ENCODE measurements at places on chromosomes 5 and 9.

- no peak for DNase-seq
These were observed 293.1 kb downstream of the PSAT1 start for GRCh38 chr9:78590068-78590467.

DNA sequence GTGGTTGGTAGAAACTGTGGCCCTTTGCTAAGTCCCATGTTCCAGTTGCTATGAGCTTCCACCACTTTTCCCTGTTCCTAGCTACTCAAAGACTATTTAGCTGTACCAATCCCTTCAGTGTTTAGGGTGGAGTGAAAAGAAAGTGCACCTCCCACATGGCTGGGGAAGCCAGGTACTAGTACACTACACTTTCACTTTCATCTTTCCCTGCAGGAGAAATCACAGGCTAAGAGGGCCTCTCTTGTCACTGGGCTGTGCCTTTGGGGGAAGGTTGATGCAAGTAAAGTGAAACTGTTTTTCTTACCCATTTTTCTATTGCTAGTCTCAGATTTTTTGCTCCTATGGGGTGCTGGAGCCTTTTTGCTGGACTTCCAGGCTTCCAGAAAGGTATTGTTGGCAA lies 33.5 kb upstream of the CKS2 start:
- no peak for DNase-seq

DNA sequence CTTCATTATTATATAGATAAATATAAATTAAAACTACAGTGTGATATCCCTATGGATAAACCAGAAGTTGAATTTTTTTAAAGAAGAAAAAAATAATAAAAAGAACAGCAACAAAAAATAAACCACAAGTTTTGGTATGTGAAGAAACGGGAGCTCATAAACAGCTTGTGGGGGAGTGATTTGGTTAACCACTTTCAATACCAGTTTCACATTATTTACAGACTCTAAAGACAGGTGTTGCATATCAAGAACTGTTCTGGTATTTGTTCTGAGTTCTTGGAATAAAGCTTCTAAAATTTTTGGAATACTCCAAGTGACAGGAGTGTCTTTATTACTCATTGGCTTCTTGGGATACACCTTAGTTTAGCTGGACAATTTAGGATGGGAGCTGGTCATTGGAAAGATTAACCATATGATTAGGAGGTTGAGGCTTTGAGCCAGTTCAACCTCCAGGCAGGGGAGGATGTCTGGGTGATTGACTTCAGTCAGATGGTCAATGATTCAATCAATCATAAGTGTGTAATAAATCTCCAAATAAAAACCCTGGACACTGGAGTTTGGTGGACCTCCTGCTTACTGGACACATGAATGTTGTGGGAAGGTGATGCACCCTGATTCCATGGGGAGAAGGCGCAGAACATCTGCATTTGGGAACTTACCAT lies 2223.1 kb upstream of the C9orf72 start:
- DNase-seq: no peak

- peak; percentile 63 for DNase-seq
These were observed at the start of gene HAND1 for GRCh38 chr5:154478224-154478565. Gene HAND1, minus strand, starts transcription at chr5:154478227. Its CDS starts 219 bp downstream, at chr5:154478008.

DNA sequence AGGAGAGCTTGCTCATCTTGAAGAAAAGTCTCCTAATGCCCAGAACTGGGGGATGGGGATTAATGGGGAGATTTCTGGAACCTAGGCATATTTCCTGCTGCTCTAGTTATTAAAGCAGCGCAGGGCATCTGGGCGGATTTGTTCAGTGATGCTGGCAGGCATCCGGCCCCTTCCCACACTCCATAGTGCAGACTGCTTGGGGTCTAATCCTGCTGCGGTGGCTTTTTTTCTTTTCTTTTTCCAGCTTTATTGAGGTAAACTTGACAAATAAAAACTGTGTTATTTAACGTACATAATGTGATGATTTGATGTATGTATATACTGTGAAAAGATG lies 30.7 kb downstream of the PPARGC1B start:
- DNase-seq: no peak

GRCh38 chr9:134294153-134295071 lies 31.8 kb upstream of the RXRA start:
- no peak for DNase-seq

GRCh38 chr5:128343168-128343567 lies 194.9 kb downstream of the FBN2 start:
- DNase-seq: no peak

DNA sequence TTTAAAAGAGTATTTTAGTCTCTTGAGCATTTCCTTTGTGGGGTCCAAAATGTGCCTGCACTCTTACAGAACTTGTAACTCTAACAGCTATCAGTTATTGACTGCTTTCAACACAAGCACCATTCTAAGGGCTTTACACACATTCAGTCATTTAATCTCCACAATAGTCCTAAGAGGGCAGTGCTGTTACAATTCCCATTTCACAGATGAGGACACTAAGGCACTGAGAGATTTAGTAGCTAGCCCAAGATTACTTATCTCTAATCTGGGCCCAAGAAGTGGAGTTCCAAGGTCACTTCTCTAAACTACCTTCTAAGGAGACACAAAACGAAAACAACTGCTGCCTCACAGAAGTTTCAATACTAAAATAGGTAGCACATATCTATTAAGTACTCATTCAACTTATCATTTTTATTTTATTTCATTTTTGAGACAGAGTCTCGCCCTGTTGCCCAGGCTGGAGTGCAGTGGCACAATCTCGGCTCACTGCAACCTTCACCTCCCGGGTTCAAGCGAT lies 275.2 kb downstream of the CWC27 start:
- no peak for DNase-seq

GRCh38 chr9:131233556-131233955 lies 42.8 kb downstream of the FAM78A start:
- DNase-seq: no peak

GRCh38 chr9:137967280-137967953 lies 89.8 kb downstream of the CACNA1B start:
- DNase-seq: no peak

DNA sequence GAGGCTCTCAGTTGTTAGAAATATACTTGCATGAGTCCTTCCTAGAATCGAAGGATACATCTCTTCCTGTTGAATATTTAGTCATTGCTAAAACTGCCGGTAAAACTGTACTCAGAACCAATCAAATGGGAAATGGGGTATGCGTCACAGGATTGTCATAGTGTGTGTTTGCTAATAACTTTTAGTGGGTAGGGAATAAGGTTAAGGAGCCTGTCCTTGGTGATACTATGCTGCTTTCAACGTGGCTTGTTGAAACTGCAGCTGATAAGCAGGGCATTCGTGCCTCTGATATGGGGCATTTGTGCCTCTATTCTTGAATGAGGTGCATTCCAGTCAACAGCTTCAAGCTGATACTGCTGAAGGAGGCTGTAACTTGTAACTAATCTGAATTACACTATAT lies 26.6 kb downstream of the HABP4 start:
- no peak for DNase-seq

GRCh38 chr9:105405514-105406131 lies 42.2 kb upstream of the FSD1L start:
- no peak for DNase-seq

DNA sequence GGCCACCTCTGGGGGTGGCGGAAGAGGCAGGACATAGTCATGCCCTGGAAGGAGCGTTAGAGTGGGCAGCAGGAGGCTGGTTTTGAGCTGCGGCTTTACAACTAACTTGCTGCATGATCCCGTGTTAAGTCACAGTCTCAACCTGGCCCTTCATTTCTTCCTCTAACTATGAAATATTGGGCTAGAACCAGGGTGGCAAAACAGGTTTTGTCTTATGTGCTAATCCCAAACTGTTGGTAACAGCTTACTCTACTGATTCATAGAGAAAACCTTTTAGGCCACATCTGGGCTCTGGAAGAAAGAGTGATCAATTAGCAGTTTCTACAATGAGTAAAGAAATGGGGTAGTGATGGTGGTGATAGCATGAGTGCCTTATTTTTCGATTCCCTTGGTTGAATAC lies 74.1 kb upstream of the CLINT1 start:
- DNase-seq: no peak

DNA sequence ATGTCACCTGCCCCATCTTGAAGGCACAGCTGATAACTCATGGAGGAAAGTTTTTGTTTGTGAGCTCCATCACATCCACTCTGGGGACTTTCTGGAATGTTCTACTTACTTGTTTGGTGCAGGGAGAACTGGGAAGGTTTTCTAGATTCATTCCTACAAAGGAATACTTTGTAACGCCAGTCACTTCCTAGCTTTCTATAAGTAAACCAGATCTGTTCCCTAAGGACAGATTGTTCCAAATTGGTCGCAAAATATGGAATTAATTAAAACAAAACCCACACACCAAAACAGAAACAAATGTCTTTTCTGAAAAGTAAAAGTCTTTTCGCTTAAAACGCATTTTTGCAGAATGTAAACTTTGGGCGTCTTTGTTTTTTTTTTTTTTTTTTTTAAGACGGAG lies 167.6 kb downstream of the PDZD2 start:
- no peak for DNase-seq

- no peak for DNase-seq
These were observed 216.3 kb upstream of the ZNF608 start for GRCh38 chr5:124962735-124963134.

DNA sequence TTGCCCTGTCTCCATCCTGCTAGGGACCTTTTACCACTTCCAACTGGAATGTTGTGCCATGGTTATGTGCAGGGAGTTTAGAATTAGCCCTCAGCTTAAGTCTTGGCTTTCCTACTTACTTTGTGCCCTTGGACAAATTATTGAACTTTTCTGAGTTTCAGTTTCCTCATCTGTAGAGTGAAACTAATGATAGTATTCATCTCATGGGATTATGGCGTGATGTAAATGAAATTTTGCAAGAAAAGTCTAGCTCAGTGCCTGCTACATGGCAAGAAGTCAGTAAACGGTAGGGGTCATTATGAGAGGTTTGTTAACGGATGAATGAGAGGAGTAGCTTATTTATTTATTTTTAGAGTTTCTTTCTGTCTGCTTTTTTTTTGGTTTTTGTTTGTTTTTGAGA lies 1.8 kb downstream of the MVB12B start:
- no peak for DNase-seq

- peak; percentile 58 for DNase-seq
These were observed 304.7 kb upstream of the MSX2 start for GRCh38 chr5:174419540-174420132.

DNA sequence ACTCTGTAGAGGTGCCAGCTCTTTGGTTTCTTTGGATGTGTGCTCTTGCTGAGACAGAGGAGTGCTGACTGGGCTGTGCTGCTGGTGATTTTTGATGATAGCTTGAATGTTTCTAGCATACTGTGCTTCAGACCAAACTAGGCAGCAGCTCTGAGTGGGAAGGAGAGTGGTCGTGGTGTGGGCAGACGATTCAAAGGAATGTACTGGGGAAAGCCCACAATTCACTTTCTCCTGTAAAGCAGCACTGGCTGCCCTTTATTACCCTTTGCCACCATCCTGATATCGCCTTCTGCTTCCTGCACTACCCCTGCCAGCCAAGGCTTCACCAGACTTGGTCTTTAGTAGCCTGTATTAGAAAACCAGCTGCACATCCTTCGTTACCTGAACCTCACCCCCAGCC lies 45.3 kb downstream of the PRRC2B start:
- DNase-seq: no peak

- DNase-seq: no peak
These were observed 67.3 kb upstream of the VCAN start for GRCh38 chr5:83404182-83404716.

DNA sequence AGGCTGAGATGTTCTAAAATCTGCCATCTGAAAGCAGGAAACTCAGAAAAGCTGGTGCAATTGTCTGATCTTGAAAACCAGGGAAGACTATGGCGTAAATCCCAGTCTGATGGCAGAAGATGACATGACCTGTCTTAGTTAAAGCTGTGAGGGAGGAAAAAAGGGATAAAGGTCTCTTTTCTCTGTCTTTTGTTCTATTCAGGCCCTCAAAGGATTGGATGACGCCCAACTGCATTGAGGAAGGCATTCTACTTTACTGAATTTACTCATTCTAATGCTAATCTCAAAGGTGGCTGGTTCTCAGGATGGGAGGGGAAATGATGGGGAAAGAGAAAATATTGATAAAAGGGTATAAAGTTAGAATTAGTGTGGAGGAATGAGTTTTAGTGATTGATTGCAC lies 312.8 kb upstream of the CTNND2 start:
- no peak for DNase-seq

- DNase-seq: no peak
These were observed 411.1 kb upstream of the NUDT12 start for GRCh38 chr5:103973669-103974068.

GRCh38 chr9:115733318-115734110 lies 420.1 kb upstream of the PAPPA start:
- no peak for DNase-seq

GRCh38 chr9:89999176-89999533 lies 394.3 kb downstream of the GADD45G start:
- DNase-seq: peak; percentile 29

GRCh38 chr9:68492806-68493205 lies 47.9 kb downstream of the TMEM252 start:
- no peak for DNase-seq
